ENCODE measurements at places on chromosomes 11 and 22. TPM values are rescaled to one million over a fixed set of nuclear protein-coding genes. Genes with fewer than 3 reads are reported as not detected.

The GSTP1 gene
- total RNA-seq = 362 TPM

The DBX1 gene
- not detected for total RNA-seq

The OR8H1 gene
- not detected for total RNA-seq

The EMID1 gene
- not detected for total RNA-seq

The B3GAT3 gene
- 48.8 TPM for total RNA-seq

The HTR3B gene
- 0.10 TPM for total RNA-seq

The TP53I11 gene
- 145 TPM for total RNA-seq

The TREH gene
- total RNA-seq = not detected

DNA sequence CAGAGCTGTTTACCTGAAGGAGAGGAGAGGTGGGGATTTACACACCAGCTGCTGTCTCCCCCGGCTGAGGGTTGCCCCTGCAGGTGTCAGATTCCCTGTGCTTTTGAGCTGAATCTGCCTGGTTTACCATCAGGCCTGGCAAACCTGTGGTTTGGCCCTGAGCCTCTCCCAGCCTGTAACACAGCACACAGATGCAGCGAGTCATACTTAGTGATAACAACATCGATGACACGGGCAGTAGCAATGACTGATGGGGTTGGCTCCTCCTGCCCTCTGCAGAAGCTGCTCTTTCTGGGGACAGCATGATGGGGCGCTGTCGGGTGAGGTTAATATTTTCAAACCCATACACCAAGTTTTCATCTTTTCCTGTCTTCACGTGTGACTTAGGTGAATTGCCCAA is 380.0 kb upstream of the B3GAT1 start:
- DNase-seq = no peak

DNA sequence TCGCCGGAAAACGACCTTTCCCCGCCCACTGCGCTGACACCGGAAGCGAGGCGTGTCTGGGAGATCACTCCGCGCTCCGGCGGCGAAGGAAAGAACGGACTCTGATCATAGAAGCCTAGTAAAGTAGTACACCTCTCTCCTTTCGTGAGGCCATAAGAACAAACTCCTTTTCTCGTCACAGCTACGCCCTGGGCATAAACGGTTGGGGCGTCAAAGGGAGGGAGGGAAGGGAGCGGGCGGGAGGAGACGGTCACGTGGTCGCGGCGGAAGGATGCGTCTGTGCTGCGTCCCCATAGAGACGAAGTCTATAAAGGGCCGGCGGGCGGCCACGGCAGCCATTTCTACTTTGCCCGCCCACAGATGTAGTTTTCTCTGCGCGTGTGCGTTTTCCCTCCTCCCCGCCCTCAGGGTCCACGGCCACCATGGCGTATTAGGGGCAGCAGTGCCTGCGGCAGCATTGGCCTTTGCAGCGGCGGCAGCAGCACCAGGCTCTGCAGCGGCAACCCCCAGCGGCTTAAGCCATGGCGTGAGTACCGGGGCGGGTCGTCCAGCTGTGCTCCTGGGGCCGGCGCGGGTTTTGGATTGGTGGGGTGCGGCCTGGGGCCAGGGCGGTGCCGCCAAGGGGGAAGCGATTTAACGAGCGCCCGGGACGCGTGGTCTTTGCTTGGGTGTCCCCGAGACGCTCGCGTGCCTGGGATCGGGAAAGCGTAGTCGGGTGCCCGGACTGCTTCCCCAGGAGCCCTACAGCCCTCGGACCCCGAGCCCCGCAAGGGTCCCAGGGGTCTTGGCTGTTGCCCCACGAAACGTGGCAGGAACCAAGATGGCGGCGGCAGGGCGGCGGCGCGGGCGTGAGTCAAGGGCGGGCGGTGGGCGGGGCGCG is at the start of gene ATF4:
TSS of gene ATF4 (plus strand) at position 337 of the 880 bp plus-strand sequence. CDS start 884 bp downstream, outside the sequence.
- DNase-seq = peak; percentile 88

DNA sequence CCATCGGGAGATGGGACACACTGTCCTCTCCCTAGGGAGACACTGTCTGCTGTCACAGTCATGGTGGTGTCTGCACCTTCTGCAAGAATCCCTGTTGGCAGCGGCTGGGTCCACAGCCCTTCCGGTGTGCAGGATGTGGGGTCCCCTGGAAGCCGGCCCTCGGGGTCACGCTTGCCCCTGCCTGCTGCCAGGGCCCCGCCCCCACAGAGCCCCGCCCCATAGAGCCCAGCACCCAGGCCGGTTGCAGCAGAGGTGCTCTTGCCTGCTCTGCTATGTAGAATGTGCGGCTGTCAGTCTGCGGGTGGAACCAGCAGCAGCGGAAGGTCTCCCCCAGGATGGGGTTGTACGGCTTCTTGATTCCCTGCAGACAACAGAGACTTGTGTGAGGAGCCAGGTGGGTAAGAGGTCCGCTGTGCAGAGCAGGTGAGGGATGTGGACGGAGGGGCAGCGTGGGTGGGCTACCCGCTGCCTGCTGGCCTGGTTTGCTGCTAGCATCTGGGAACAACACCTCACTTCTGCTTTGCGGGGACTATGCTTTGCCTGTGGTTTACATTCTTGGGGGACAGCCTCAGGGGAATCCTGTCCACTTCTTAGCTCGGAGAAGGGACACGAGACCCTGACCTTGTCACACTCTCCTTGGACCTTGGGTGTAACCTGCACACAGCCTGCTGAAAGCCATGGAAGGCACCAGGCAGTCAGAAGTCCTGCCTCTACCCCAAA is 44.9 kb upstream of the CARS1 start:
- peak; percentile 10 for DNase-seq

DNA sequence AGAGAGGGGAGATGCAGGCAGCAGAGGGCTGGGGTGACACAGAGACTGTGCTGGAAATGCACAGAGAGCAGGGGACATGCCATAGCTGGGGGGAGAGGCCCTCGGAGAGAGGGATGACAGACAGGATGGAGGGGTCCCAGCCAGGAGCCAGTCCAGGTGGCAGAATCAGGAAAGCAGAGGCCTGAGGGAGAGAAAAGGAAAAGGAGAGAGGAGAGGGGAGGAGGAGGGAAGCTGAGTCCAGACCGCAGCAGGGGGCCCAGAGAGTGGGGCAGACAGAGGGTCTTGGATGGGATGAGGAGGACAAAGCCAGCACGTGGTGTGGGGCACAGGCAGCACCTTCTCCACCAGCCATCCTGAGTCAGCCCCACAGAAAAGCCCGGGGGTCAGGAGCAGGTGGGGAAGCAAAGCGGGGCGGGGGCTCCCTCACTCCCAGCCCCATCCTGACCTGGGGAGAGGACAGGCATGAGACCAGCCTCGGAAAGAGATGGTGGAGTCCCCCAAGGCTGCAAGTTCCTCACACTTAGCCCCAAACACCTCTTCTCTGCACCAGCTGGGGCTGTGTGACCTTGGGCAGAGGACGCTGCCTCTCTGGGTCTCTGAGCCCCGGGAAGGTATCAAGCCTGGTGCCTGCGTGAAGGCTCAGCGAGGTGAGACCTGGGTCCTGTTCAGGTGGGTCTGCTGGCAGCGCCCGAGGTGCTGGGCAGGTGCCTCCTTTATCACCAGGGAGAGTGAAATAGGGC is 48.0 kb downstream of the IGLL1 start:
- no peak for DNase-seq

GRCh38 chr11:43267856-43268580 is 43.8 kb upstream of the API5 start:
- no peak for DNase-seq

DNA sequence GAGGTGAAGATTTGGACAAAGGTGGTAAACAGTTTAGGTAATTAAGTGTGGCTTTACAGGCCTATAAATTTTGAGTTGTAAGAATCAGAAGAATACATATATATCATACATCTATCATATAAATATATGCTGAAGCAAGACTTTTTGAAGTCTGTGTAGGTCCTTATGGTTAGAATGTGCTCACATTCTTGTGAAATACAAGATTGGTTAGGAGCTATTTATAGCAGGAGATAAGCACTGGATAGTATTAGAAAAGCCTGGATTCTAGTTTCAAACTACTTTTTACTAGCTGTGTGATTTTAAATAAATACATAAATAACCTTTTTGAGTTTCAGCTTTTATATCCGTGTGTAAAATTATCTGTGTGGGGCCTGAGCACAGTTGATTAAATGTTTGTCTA is 42.3 kb downstream of the ANKRD42 start:
- no peak for DNase-seq

GRCh38 chr11:63563201-63564055 is at the start of gene PLAAT2:
TSS of gene PLAAT2 (minus strand) at chr11:63563379. CDS start at chr11:63563324, 55 bp downstream.
- no peak for DNase-seq

GRCh38 chr22:41094041-41094593 is 1.7 kb downstream of the EP300 start:
- no peak for DNase-seq

DNA sequence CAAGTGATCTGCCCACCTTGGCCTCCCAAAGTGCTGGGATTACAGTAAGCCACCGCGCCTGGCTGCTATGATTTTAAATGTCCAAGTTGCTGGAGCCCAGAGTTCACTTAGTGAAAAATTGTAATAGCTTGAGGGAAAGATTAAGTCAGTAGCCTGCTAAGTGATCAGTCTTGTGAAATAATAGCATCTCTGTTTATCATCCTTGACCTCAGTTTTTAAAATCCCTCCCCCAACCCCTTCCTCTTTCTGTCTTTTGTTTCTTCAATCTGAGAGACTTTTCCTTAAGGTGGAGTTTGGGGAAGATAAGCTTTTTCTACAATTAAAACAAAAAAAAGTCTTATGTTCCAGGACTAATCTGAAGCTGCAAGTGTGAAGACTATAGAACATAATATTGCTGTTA is 6.4 kb downstream of the HIPK3 start:
- no peak for DNase-seq

GRCh38 chr22:21025763-21026755 is 6.3 kb downstream of the SLC7A4 start:
- no peak for DNase-seq

GRCh38 chr11:120756931-120757330 is 245.4 kb downstream of the GRIK4 start:
- no peak for DNase-seq

DNA sequence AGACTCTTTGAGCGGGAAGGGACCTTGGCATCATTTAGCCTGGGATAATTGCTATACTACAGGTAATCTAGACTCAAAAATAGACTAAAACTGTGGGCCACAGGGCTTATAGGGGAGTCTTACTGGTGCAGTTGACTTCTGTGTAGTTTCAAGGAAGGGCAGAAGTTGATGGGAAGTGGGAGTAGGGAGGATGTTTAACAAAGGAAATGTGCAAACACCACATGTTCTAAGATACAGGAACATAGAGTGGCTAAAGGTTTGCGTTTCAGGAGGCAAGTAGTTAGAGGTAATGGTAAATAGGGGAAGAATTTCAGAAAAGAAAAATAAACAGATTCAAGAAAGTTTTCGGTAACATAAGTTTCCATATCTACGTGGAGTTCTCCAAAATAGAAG is 14.4 kb upstream of the SORL1 start:
- no peak for DNase-seq

DNA sequence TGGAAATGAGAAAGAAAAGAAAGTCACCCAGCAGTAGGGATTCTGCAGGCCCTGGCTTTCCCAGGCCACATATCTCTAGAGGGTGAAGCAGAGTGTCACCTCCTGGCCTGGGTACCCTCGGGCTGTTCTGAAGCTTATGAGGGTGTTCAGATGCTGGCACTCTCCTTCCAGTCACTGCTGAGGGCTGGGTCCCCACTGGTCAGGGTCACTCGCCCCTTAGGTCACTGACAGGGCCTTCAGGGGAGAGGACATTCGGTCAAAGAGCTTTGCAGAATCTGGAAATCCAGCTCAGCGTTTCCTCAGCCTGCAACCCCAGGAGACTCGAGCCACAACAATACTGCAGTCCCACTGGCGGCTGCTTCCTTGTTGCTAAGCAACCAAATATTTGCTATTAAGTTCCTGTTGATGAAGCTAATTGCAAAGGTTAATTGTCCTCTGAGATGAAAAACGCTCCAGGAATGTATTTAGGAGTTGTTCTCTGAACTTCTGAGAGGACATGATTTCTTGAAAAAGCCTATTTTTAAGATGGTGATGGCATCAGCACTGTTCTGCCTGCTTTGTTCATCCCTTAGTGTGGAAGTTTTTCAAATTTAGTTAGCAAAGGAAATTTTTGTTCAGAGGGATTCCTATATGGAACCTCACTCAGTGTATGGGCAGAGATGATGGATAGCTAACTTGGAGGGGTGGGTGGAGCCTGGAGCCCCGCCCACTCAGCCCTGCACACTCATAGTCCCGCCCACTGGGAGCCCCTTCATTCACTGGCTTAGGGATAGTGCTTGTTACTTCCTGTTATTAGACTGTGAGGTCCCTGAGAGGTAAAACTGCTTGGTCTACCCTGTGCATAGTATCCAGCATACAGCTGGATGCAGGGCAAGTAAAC is 109.2 kb downstream of the CSNK2A3 start:
- DNase-seq = peak; percentile 26

- DNase-seq = no peak
These were observed 45.8 kb downstream of the MIAT start for GRCh38 chr22:26702906-26703830.

GRCh38 chr11:113188371-113188834 is 126.0 kb upstream of the TTC12 start:
- no peak for DNase-seq

DNA sequence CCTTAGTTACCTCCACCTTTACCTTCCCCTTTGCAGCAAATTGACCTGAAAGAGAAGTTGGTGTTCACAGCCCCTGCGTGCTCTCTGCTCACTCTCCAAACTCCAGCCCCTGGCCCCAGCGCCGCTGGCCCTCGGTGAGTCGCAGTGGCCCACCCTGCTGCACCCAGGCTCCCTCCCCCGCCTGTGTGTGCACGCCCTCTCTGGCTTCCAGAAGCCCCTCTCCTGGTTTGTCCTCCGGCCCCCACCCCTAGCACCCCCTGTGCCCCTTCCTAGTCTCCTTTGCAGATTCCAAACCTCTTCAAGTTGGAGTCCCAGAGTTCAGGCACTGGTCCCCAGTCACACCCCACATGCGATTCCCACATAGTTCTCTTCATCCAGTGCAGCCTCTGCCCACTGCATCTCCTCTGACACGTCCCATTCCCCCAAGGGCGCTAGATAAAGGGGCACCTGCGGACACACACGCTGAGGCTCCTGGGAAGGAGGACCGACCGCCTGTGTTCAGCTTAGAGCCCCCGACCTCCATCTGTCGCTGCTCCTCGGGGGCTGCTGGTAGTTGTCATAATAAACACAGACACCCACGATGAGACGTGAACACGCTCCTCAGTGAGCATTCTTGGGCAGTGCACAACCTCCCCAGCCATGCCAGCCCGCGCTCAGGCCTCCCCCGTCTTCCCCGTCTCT is 1.5 kb upstream of the PHRF1 start:
- no peak for DNase-seq

DNA sequence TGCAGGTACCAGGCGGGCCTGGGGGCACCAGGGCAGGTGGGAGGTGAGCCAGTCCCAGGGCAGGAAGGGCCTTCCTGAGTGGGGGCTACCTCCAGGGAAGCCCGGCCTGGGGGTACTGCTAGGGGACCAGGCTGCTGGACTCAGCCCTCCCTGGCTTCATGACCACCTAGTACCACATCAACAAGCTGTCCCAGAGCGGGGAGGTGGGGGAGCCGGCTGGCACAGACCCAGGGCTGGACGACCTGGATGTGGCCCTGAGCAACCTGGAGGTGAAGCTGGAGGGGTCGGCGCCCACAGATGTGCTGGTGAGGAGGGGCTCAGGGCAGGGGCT is 6.7 kb downstream of the TRPT1 start:
- DNase-seq = no peak

GRCh38 chr11:119376197-119376847 is 5.2 kb downstream of the USP2 start:
- DNase-seq = no peak
